ENCODE measurements at places on chromosomes 5 and 9.

DNA sequence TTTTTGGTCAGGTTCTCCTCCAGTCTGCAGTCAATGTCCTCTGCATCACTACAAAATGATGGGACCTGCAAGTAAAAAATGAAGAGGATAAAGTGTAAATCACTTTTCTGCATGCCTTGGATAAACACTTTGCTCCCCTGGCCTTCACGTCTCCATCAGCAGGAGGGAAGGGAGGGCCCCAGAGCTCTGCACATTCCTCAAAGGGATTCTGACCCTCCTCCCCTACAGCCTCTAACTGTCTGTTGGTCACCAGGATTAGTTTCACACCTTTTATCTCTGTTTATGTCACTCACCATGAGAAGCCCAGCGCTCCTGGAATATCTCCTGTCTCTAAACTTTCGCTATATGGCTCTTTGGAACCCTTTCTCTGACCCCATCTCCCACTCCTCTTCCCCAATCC, 103.3 kb downstream of the SVEP1 start:
- no peak for DNase-seq

- no peak for DNase-seq
Measured at GRCh38 chr9:98287384-98287783, 31.9 kb upstream of the TBC1D2 start.

DNA sequence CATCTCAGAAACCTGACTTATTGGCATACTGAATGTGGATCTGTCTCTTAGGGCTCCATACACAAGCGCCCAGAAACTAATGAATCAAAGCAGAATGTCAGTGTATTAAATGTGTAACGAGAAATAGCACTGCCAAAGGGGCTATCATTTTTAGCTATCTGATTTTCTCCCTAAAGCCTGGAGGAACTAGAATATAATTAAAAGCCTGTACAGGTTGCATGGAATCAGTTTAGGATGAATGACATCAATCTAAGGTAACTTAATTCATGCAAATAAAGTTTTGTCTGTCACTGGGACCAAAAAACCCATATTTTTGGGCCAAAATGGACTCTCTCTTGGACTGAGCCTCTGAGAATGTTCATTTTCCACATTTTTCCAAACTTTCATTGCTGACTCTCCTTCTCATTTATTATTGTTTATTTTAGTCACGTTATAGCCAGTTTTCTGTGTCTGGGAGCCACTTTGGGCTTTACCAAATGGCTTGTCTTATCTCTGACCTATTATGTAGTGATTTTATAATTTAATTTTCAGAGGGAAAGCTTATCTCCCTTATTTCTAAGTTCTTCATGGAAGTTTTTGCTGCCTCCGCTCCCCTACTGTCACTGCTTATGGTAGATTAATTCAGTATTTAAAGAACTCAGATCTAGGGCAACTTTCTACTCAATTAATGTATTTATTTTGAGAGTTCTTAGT, 47.0 kb downstream of the PRR16 start:
- DNase-seq = no peak

GRCh38 chr9:70127036-70127435, 83.4 kb downstream of the MAMDC2 start:
- DNase-seq = no peak

DNA sequence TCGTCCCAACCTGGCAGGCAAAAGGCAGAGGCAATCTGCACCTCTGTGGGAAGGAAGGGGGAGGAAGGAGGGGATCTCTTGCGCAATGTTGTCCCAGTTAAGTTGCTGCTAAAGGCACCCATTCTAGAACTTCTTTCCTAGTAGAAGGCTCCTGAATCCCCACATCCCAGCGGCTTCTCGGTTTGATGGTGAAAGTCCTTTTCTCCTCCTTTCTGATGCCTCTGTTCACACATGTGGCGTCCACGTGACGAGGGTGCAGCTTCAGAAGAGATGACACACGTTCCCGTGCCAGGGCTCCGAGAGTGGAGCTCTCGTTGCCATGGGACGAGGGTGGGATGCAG, 96.9 kb upstream of the FCN2 start:
- DNase-seq = no peak

- DNase-seq = no peak
Measured at GRCh38 chr5:27313549-27313948, 275.2 kb upstream of the CDH9 start.

DNA sequence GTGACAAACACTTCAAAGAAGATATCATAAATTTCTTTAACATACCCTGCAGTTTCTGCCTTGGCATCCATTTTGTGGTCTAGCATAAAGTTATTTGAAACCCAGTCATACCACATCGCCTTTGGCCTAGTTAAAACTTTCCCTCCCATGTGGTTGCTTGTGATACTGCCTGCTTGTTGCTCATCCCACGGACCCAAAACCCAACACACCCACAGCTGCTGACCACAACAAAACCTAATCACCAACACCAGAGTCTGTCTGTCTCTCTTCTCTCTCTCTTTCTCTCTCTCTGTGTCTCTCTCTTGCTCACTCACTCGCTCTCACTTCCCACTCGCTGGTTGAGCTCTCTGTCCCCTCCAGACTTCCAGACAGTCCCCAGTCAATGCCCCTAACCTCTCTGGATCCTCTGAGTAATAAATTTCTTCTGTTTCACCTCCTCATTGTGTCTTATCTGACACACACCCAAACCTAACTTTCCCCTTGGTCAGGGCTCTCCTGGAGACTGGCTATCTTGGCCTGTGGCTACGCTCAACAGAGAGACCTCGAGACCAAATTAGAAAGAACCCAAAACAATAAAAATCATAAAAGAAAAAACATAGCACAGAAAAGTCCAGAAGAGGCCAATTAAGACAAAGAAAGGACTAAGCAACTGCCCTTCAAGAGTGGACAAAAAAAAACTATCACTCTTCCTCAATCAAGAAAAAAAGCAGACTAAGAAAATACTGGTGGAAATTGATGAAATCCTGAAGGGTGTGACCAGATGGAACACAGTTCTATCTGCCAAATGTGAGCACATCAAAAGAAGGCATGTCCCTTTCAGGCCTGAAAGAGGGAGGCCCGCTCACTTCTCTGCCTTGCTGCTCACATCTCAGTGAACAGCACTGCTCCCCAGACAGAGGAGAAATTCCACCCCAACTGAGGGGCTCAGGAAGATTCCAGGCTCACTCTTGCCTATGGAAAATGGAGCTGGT, 41.5 kb downstream of the TTLL11 start:
- DNase-seq = no peak

DNA sequence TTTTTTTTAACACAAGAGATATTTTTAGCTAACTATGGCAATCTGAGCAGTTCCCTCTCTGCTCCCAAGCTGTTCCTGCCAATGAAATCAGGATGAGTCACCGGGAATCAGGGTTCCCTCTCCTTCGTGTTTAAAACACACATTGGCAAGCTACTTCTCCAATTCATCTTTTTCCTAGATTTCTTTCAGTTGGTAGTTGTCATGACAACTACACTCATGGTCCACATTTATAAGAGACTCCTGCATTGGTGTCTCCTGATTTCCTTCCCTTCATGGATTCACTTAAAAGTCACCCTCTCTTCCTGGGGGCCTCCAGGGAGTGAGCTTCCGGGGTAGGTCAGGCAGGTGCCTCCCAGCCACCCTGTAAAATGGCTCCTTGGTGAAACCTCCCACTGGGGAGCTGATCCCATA, 72.3 kb upstream of the NIPAL4 start:
- no peak for DNase-seq

GRCh38 chr9:83355729-83356151, 182.5 kb downstream of the FRMD3 start:
- DNase-seq = no peak

DNA sequence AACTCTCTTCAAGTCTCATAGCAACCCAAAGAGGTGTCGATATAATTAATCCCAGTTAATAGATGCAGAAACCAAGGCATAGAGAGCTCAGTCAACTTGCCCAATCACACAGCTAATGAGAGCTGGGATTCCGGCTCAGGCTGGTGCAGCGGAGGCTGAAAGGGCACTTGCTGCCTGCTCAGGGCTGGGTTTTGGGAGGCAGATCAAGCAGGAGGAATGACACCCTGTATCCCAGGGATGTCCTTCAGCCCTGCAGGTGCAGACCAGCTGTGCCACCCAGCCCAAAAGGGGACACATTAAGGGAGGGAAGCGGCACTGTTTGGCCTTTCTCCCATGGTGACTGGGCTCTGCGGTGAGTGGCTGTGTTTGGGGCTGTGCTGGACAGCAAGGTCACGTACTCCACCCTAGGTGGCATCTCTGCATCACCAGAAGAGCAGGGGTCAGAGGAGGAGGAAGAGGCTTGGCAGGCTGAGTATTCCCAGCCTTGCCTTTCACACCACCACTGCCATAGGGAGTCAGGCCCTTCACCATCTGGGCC, 124.1 kb downstream of the MVB12B start:
- no peak for DNase-seq

DNA sequence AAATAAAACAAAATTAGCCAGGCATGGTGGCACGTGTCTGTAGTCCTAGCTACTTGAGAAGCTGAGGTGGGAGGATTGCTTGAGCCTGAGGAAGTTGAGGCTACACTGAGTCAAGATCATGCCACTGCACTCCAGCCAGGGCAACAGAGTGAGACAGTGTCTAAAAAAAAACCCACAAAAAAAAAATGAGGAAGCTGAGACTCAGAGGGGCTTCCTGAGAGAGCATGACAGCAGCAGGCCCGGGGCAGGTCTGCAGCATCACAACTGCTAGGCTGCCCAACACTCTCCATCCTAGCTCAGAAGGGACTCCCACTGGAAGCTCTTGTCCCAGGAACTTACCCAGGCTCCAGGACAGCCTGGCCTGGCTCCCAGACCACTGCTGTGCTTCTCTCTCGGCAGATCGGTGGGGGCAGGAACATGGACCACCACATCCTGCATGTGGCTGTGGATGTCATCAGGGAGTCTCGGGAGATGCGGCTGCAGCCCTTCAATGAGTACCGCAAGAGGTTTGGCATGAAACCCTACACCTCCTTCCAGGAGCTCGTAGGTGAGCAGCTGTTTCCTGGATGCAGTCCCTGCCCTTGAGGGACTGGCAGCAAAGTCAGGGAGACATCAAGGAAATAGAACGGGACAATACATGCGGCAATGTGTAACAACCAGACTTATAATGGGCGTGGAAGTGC, 19.1 kb downstream of the PTGS1 start:
- no peak for DNase-seq
